ENCODE measurements at places on chromosomes 4 and X.

DNA sequence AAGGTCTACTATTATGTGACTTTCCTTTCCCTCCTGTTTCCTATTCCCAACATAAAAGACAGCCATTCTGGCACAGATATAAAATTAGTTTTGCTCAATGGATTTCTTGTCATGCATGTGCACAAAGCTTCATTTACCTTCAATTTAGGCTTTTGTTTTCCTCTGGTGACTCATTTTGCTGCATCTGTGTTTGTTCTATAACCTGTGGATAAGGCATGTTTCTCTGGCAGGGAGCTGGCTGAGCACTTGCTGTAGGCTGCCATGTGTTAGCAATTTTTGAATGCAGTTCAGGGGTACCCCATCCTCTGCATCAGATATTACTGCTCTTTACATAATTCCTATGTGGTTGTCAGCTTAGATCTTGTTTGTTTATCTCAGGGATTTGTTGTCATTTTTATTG lies 202.8 kb upstream of the GRID2 start:
- no peak for DNase-seq

DNA sequence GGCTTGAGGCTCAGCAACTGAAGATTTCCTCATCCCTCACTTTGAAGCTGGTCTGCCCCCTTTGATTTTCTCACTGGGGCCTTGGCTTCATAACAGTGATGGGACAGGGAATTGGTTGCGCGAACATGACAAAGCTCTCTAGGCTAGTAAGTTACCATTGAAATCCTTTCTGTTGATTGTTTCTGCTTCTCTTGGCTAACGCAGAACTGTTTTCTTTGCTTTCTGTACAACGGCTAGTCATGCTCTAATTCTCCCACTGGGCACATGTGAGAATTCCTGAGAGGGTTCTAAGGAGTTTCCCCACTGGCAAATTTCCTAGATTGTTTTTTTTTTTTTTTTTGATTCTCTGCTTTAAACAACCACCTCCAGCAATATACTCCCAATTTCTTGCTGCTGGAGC lies 738.6 kb downstream of the PCDH7 start:
- DNase-seq = no peak

DNA sequence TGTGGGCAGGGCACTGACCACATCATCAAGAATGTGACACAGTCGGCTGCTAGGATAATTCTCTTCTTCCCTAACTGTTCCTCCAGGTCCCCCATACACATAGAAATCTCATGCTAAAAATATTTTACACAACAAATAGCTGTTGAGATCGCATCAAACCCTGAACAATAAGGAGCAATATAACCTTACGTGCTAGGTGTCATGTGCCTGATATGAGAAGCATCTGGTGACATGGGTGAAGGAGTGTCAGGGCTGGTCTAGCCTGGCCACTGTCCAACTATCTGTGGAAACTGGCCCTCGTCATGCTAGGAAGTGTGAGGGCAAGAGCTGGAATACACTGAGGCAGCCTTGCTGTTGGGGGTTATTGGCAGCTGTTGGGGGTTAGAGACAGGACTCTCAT lies 167.3 kb upstream of the PGRMC2 start:
- no peak for DNase-seq

GRCh38 chrX:17923546-17923945 lies 62.4 kb upstream of the RAI2 start:
- DNase-seq = no peak

- no peak for DNase-seq
Measured at GRCh38 chr4:83036991-83037665, 2.1 kb downstream of the COPS4 start.

- no peak for DNase-seq
Measured at GRCh38 chrX:716136-716535, 85.5 kb downstream of the SHOX start.

GRCh38 chrX:57821703-57822387 lies 88.4 kb downstream of the ZXDA start:
- DNase-seq = no peak

DNA sequence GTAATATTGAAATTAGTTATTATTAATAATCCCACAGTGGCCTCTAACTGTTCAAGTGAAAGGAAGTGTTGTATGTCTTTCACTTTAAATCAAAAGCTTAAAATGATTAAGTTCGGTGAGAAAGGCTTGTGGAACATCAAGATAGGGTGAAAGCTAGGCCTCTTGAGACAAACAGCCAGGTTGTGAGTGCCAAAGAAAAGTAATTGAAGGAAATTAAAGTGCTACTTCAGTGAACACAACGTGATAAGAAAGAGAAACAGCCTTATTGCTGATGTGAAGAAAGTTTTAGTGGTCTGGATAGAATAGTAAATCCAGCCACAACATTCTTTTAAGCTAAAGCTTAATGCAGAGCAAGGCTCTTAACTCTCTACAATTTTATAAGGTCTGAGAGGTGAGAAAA lies 42.6 kb upstream of the IL13RA2 start:
- DNase-seq = no peak

DNA sequence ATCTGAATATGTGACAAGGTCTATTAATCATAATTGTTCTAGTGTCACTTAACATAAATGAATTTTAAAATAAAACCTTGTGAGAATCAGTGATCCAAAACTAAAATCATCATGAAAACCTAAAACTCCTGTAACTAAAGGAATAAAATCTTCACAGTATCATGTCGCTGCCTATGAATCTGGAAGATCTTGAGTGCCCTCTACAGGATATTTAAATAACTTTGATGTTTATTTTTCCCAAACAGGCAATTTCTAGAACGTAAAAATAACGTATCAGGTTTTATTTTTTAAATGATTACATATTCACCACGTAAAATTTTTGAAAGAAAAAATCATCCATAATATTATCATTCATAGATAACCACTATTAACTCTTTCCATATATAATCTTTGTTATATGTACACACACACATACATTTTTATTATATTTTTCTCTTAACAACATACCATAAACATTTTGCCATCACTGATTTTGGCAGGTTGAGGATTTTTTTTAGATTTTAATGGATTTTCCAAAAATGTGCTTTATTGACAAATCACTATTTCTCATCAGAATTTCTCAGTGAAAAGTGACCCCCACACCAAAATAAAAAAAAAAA lies 79.6 kb downstream of the COMMD8 start:
- no peak for DNase-seq

DNA sequence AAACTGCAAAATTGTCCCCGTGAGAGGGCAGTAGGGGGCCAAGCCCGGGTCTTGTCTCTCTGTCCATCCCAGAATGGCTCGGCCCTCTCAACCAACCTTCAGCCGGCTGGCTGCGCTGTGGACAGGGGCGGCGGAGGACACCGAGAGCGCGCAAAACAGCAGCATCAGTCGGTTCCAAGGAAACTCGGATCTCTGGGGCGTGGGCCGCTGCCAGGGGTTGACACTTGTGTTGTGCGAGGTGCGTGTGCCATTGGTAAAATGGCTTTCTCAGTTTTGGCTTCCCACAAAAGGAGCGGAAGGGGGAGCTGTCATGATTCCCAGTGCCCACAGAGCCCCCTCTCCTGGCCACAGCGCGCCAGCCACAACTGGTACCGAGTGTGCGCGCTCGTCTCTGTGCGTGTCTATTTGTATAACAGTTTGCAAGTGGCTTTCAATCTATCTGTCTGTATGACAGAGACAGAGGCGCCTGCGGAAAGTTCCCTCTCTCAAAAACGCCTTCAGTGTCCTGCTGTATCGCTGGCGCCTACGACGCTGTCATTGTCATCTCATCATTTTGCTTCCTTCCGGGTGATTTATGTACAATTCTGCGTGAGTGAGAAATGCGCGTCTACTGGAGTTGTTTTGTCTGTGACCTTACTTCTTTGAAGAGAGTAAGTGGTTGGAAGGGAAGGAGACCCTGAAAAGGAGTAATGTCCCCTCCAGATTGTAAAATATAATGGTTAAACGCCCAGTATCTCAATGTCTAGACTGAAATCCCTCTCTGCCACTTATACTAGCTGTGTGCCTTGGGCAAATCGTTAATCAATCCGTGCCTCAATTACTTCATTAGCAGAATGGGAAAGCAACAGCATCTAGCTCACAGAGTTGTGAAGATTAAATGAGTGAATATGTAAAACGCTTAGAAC lies 1.8 kb downstream of the DKK2 start:
- DNase-seq = no peak

DNA sequence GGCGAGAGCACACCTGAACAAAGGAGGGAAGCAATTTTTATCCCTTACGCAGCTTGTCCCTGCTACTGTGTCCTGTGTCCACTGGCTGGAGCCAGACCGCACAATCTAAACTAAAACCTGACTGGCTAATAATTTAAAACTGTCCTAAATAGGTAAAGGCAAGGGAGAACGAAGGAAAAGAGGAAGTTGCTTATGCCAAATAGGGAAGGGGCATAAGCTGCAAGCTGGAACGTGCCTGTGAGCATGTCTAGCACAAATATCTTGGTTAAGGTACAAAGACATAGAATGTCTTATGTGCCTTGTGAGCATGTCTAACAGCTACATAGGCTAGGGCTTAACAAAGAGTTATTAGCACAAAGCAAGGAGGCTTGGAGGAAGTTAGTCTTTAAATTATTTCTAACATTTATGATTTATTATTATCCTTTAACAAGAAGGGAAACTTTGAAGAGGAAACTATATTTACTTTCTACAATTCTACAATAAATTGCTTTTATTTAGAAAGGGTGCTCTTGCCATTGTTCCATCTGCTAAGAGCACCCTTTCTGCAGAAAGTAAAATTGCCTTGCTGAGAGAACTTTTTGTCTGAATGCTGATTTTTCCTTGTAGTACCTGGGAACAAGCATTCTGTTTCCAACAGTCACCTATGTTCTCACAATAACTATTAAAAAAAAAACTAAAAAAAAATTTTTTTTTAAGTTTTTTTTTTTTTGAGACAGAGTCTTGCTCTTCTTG lies 80.6 kb upstream of the CBR4 start:
- no peak for DNase-seq

- no peak for DNase-seq
Measured at GRCh38 chr4:123380728-123381716, 15.6 kb upstream of the SPRY1 start.

- no peak for DNase-seq
Measured at GRCh38 chrX:45992402-45993123, 552.7 kb downstream of the ZNF674 start.

DNA sequence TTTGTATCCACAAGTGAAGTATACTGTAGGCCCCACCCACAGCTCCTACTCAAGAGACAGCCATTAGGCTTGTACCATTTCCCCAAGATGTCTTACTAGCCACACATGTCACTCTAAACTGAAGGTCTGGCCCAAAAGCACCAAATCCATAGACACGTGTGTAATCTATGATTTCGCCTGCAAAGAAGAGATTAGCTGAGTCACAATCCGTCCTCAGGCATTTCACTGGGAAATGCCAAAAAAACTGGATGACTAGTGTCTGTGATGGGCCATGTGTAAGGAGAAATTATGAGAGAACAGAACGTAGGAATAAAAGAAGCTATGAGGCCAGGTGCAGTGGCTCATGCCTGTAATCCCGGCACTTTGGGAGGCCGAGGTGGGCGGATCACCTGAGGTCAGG lies 21.9 kb upstream of the RP2 start:
- no peak for DNase-seq

- DNase-seq = no peak
Measured at GRCh38 chrX:37476571-37477170, 94.8 kb upstream of the LANCL3 start.

DNA sequence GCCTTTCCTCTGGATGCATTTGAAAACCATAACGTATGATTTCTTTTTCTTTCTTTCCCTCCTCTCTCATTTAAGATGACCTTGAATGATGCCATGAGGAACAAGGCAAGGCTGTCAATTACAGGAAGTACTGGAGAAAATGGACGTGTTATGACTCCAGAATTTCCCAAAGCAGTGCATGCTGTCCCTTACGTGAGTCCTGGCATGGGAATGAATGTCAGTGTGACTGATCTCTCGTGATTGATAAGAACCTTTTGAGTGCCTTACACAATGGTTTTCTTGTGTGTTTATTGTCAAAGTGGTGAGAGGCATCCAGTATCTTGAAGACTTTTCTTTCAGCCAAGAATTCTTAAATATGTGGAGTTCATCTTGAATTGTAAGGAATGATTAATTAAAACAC lies 142.8 kb downstream of the GRIA2 start:
- DNase-seq = no peak

DNA sequence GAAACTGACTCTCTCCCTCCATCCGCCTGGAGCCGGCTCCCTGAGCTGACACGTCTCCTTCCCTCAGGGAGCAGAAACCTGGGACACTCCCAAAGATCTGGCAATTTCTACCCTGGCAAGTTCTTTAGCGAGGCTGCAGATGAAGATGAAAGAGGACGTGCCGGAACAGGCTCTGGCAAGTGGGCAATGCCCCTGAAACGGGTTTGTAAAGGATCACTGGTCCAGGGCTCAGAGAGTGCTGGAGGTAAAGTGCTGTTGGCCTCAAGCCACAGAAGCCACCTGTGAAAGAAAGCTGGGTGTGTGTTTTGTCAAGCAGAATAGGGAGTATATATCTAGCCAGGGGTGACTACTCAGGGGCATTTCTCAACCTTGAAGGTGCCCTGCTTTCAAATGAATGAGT lies 131.4 kb upstream of the ATP6AP2 start:
- no peak for DNase-seq

GRCh38 chr4:184252136-184253071 lies 34.7 kb upstream of the ENPP6 start:
- no peak for DNase-seq

DNA sequence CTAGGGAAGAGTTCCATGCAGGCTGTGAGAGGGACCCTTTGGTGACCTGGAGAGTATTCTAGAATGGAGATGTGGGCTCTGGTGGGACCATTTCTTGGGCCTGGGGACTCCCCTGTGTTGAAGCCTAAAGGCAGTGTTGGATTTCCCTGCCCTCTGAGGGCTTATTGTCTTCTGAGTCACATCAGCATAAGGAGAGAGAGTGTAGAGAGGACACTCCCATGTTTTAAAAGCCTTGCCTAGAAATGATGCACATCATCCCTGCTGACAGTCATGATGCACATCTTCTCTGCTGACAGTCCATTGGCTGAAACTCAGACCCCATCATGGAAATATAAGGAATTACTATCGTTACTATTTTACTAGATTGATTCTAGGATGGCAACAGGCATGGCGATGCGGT lies 51.9 kb downstream of the FAM114A1 start:
- no peak for DNase-seq

- DNase-seq = no peak
Measured at GRCh38 chrX:40389555-40389954, 191.2 kb upstream of the ATP6AP2 start.

- DNase-seq = no peak
Measured at GRCh38 chr4:150782921-150783320, 201.0 kb downstream of the MAB21L2 start.

GRCh38 chr4:7190691-7191545 lies 1.4 kb upstream of the SORCS2 start:
- no peak for DNase-seq

Measured in bone marrow (tissue), 2 donors.